HEK293T (cell line): ENCODE measurements at places on chromosomes 11 and 22.

DNA sequence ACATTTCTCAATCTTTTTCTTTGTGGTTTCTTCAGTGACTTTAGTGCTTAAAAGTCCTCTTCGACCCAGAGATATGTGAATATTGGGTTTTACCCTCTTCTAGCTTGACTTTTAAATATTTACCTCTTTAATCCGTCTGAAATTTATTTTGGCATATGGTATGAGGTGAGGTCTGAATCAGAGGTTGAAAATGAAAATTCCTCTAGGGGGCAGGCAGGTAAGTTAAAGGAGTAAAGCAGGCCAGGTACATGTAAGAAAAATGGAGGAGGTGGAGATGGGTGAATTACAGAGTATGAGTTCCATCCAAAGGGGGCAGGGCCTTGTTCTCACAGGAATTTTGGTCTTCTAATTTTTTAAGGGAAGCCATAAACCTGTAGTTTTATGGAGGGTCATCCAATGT, 263.8 kb upstream of the NARS2 start:
- DNase-seq: no peak

DNA sequence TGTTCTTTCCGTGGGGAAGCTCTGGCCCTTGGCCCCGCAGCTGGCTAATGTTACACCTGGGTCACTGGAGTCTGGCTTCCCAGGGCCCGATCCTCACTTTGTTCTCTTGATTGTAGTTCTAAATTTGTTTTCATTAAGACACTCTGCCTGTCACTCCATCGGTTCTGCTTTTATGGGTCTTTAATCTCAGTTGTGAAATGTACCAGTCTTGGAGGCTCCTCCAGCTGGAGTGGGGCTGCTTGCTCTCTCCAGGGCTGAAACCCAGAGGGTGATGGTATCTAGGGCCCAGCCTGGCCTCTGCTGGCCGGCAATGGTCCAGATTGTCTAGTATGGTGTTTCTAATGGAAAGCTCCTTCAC, 352.9 kb downstream of the TENM4 start:
- no peak for DNase-seq

DNA sequence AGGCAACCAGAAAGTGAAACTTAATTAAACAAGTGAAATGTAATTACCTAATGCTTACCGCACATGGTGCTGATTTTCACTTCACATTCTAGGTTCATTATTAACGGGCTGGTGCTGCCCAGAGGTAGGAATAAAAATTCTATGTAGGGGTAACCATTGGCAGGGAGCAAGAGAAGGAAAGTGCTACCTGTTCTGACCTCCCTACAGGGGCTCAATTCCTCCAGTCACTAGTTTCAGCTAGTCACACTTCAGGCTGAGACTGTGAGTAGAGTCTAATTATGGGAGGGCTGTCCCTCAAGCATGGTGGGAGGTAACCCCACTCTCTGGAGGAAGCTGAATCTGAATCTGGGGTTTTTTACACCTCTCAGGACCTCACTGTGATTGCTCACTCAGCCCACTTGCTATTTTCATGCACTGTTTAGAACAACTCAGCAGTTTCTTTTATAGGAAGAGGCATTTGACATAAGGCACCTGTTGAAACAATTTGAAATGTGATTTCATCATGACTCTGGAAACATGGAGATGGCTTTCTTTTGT, 75.4 kb downstream of the MAML2 start:
- no peak for DNase-seq

DNA sequence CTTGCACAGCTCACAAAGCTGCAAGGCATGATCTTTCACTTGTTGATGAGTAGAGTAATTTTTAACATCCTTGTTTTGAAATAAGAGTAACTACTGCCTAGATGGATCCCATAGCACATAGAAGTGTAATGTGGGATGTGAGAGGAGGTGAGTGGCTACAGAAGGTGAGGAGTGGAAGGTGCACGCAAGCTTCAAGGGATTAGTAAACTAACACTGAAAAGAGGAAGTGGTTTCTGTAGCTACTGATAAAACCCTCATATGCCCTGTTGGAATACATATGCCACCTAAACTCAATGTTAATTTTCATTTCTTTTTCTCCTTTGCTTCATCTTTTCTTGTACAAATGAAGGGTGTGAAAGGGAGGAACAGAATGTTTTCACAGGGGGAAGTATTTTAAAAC, 22.0 kb upstream of the CTSC start:
- DNase-seq: no peak

GRCh38 chr11:34680206-34680605, 59.3 kb downstream of the EHF start:
- DNase-seq: no peak

DNA sequence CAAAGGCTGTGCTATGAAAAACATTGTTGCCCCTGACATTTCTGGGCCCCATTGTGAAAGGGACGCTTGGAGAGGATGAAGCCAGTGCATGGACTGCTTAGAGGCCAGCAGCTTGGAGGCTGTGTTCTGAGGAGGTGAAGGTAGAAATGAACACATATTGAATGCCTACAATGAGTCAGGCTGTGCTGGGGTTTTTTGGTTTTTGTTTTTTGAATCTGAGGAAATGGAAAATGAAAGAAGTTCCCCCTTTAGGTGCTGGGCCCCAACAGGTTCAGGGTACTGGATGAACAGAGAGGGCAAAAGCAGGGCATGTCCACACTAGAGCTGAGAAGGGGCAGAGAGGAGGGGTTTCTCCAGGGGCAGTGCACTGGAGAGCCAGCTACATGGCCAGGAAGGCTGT, 166.1 kb upstream of the API5 start:
- no peak for DNase-seq

- no peak for DNase-seq
Measured at GRCh38 chr11:63672156-63672463, 934 bp upstream of the ATL3 start.

DNA sequence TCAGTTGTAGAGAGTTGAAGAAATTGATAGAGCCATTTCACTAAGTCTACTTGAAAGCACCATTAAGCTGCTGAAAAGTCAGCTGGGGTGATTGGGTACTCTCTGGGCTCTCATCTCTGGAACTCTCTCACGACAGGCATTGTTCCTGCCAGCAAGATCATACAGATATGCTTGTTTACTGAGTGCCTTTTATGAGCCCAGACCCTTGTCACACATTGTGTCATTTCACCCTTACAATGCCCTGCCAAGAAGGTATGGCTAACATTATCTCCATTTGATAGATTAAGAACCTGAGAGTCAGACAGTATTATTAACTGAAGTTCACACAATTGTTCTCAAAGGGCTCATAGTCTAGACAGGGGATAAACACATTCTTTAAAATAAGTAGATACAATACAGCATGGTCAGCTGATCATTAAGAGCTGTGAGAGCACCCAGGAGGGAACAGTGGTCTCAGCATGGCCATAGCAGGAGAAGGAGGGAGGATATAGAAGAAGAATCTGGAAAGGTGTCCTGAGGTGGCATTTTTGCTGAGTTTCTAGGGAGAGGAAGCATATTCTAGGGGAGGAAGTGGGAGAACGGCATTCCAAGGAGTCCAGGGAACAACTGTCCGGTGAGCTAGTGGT, 580.5 kb downstream of the INSC start:
- no peak for DNase-seq

- no peak for DNase-seq
Measured at GRCh38 chr11:85483861-85484260, 143.3 kb downstream of the DLG2 start.

DNA sequence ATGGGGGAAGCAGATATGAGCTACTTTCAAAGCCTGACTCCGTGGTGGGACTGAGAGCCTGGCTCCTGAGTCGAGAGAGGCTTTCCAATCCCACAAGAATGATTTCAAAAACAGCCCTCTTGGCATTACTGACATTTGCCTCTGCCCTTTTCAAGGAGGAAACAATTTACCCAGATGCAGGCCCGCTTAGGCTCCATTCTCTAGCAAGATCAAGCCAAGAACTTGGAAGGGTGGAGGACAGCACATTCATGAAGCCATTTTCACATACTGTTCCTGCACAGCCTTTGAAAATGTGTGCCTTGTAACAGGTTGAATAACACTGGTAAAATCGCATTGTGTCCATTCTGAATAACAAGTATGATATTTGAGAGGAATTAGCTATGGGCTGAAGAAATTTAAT, 58.2 kb upstream of the EED start:
- no peak for DNase-seq

DNA sequence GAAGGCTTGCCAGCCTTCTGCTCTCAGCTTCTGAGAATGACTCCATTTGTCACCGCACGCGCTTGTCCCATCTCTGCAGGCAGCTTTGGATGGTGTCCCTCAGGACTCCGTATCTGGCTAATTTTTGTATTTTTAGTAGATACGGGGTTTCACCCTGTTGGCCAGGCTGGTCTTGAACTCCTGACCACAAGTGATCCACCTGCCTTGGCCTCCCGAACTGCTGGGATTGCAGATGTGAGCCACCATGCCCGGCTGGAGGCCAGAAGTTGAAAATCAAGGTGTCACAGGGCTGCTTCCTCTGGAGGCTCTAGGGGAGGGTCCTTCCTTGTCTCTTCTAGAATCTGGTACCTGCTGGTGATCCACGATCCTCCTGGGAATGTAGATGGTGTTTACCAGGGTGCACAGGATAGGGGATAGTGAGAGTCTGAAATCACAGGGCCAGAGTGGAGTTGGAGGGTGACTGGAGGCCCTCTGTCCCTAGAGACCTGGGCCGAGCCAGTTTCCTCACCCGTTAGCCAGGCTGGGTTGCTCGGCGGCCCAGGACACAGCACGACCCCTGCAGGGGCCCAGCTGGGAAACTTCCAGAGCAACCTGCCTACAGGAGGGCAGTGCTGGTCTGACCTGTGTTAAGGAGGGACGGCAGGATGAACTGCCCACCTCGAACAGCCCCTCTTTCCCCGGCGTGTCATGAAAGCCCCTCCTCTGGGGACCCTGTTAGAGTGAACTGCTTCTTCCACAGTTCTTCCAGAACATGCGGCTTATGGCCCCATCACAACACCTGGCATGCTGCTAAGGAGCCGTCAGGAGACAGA, 48.9 kb upstream of the SHANK2 start:
- no peak for DNase-seq

DNA sequence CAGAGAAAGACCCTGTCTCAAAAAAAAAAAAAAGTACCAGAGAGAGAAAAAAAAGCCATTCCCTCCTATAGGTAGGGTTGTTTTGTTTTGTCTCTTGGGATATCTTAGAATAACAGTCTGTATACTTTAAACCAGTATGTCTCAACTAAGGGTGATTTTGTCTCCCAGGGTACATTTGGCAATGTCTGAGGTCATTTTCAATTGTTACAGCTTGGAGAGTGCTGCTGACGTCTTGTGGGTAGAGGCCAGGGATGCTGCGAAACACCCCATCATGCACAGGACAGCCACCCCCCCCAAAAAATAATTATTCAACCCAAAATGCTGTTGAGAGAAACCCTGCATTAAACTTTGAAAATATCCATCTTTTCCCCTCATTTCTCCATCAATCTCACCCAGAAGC, 56.1 kb upstream of the CRTAM start:
- no peak for DNase-seq

GRCh38 chr11:68311160-68312116, 953 bp upstream of the LRP5 start:
- DNase-seq: no peak

DNA sequence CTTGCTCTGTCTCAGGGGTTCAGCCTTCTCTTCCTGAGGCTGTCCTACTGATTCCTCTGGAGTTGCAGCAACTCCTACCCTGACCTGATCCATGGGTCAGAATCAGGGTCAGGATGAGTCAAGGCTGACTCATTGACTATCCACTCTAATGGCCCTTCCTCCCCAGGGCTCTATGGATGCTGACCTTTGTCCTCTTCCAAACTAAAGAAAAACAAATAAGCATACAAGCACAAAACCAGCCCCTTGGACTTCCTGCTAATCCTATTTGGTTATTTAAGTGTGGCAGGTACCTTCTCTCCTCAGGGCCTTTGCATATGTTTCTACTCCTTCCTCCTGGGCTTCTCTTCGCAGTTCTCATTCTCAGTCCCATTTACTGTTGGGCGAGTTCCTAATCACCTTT, 204.5 kb upstream of the NAV2 start:
- no peak for DNase-seq

- peak; percentile 57 for DNase-seq
Measured at GRCh38 chr11:13210424-13210823, 67.2 kb upstream of the BMAL1 start.

- no peak for DNase-seq
Measured at GRCh38 chr11:46421257-46421880, 29.8 kb upstream of the CHRM4 start.

DNA sequence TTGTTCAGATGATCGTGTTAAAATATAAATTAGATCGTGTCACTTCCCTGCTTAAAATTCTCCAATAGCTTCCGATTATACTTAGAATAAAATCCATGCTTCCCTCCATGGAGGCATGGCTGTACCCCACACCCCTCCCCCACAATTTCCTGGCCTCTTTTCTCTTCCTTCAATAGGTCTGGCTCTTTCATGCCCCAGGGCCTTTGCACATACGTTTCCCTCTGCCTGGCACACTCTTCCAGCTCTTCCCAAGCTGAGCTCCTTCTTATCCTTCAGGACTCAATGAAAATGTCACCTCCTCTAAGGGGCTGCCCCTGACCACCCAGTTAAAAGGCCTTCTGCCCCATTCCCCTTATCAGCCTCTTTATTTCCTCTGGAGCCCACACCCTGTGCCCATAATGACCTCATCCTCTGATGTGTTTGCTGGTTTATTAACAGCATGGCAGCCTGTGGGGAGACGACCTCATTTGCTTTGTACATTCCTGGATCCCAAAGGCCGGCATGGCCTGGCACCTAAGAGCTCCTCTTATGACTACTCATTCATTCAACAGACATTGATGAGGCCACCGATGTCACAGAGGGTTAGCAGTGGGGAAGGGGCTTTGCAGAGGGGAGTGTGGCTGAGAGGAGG, 9.0 kb upstream of the FLRT1 start:
- DNase-seq: no peak

GRCh38 chr11:92424281-92424680, 199.7 kb downstream of the FAT3 start:
- DNase-seq: no peak

GRCh38 chr11:104695065-104695463, 203.2 kb downstream of the CASP12 start:
- DNase-seq: no peak

GRCh38 chr22:43774318-43774915, 37.7 kb downstream of the EFCAB6 start:
- DNase-seq: no peak
